ENCODE measurements at places on chromosomes 5 and 9.

DNA sequence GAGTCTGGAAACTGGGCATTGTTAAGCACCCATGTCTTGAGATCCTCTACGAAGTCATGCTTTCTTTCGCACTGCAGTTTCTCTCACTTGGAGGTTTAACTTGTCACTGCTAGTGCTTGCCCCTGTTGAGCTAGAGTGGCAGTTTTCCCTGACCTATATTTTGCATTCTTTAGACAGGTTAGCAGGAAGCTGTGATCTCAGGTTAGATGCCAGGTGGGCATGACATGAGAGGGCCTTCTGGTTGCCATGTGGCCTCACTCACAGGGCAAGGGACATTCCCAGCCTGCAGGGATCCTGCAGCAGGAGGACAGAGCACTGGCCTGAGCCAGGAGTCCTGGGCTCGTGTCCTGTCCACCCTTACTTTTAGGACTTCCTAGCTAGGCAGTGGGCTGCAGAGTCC is 28.6 kb downstream of the SLC36A1 start:
- no peak for DNase-seq

DNA sequence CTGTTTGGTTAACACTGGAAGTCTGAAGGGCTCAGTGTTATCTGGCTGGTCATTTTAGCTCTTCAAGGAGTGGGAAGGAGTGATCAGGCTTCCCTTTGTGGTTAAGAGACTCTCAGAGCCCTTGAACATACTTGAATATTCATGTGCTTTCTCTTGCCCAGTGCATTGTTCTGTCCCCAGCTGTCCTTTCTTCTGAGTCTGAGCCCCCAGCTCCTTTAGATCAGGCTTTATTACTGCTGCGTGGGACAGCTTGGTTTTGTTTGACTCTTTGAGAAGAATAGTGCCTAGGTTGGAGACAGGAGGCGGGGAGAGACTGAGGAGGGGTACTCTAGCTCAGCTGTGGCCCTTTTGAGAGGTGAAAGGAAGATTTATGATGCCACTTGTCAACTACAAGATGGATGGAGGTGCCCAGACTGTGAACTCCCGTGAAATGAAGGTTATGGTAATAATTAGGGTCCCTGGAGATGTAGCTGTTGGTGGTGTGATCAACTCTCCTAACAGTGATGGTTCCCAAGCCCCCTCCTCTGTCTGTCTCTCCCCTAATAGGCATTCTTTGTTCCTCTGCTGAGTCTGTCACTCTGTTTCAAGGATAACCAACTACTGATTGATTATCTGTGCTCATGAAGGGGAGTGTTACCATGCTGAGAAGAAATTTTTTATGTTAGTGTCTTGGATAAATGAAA is 83.1 kb upstream of the GLRA1 start:
- DNase-seq: no peak

GRCh38 chr9:127049581-127049980 is 72.9 kb downstream of the ANGPTL2 start:
- DNase-seq: no peak

GRCh38 chr9:136255166-136255538 is 9.5 kb upstream of the QSOX2 start:
- no peak for DNase-seq

DNA sequence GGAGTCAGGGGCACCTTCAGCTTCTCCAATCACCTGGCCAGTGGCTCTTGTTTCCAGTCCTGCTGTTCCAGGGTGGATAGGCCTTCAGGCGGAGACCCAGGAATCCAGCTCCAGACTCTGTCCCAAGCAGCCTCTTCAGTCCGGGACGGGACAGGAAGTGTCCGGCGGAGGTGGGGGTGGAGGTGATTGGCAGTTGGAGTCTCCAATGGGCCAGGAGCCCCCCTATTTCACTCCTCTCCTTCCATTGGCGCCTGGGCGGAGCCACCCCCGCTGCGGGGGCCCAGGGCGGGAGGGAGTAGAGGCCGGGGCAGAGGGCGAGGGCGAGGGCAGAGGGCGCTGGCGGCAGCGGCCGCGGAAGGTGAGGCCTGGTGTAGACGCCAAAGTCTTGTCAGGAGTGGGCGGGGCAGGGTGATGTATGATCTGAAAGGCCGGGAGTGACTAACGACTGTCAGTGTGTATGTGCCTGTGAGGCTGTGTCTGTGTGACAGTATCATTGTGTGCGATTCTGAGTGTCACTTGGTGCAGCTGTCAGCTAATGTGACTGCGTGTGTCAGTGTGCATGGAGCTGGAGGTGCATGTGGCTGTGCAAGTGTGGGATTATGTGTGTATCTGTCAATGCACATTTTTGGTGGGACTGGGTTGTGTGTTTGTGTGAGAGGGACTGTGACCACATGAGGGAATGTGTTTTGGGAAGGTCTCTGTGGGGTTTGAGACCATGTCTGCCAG is at the start of gene IL11RA:
Gene IL11RA, plus strand, starts transcription at position 310 of the 726 bp plus-strand sequence. CDS start 3,033 bp downstream, outside the sequence.
- no peak for DNase-seq
